ENCODE measurements at places on chromosomes 3 and 15.

DNA sequence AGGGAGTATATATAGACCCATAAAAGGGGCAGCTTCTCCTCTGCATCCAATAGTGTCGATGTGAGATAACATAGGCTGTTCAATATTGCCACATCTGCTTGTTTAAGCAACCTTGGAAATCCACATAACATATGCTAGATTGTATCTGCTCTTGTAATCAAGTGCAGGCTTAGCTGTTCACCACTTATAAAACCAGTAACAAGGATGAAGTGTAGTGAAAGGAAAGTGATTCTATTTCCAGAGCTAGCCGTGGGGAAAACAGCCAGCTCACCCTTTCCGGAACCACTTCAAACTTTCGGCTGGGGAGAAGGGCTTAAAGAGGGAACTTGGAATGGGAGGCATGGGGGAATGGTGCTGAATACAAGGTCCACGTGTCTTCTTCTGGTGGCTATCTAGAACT is 204.0 kb downstream of the TAFA4 start:
- no peak for DNase-seq

GRCh38 chr3:136960838-136961836 is 3.4 kb downstream of the IL20RB start:
- no peak for DNase-seq

DNA sequence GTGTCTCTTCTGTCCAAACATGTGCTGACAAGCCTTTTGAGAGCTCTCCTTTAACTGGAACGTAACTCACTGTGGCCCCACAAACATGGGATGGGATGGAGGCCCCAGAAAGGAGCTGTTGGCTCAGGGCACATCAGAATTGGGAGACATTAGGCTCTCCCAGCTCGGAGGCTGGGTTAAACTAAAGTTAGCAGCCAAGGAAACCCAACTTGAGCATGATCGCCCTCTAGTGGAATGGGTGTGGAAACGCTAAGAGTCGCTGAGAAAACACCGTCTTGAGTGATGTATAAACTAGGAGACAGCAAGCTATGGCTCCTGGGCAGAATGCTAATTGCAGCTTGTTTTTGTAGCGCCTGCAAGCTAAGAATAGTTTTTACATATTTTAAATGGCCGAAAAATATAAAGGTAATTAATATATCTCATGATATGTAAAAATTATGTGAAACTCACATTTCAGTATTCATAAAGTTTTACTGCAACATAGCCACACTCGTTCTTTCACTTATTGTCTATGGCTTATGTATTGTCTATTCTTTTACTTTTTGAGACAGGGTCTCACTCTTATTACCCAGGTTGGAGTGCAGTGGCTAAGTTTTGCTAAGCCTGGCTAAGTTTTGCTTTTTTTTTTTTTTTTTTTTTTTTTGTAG is 138.8 kb upstream of the HACD2 start:
- peak; percentile 5 for DNase-seq

GRCh38 chr15:80606511-80607071 is 88.5 kb upstream of the ABHD17C start:
- no peak for DNase-seq

GRCh38 chr3:63390710-63391230 is 112.7 kb downstream of the SYNPR start:
- no peak for DNase-seq

- no peak for DNase-seq
These were observed 34.2 kb upstream of the SSUH2 start for GRCh38 chr3:8678751-8679150.

GRCh38 chr15:35697549-35698299 is 151.8 kb upstream of the DPH6 start:
- no peak for DNase-seq

GRCh38 chr3:152267831-152268554 is 736 bp upstream of the MBNL1 start:
- DNase-seq, result no peak

- DNase-seq, result no peak
These were observed 516.8 kb upstream of the PROK2 start for GRCh38 chr3:72301779-72302178.

GRCh38 chr3:42887084-42887483 is 11.4 kb upstream of the CYP8B1 start:
- DNase-seq, result no peak

GRCh38 chr3:112411425-112411824 is 78.5 kb downstream of the CD200 start:
- no peak for DNase-seq

- DNase-seq, result no peak
These were observed 152.7 kb downstream of the NFKBIZ start for GRCh38 chr3:102002056-102002455.

DNA sequence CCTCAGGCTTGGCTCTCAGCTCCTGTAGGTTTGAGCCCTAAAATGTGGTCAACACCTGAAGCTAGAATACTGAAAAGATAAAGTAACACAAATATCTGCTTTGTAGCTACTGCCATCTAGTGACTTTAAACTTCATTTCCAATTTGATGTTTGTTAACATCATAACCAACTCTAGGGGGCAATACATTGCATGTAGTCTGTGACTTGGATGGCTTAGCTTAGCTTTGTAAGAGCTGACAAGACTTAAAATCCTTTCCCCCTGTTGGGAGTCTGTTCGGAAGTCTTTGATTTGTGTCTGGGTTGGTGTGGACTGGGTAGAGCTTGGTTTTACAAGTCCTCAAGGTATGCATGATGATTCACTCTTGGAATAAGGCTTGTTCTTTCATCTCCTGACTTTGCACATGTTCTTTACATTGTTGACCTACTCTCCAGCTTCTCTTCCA is 51.7 kb downstream of the SCN11A start:
- DNase-seq, result no peak

GRCh38 chr3:46660543-46661523 is 32.6 kb downstream of the ALS2CL start:
- DNase-seq, result no peak

- DNase-seq, result peak; percentile 49
These were observed 1.3 kb downstream of the DNAH1 start for GRCh38 chr3:52317208-52318000.

DNA sequence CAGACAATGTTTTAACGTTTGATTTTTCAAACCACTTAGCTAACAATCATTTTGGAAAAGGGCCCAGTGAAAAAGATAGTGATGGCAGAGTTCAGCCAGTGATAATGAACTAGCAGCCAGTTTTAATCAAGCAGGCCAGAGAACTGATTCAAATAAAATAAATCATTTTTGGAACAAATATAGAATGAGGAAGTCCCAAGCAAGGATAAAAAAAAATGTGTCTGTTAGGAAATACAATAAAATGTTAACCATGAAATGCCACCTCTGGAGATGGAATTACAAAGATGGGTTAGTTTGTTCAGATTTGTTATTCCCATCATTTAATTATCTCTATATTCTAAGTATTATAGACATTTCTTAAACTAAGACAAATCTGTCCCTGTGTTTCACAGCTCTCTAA is 1.1 kb downstream of the HERC1 start:
- DNase-seq, result no peak

DNA sequence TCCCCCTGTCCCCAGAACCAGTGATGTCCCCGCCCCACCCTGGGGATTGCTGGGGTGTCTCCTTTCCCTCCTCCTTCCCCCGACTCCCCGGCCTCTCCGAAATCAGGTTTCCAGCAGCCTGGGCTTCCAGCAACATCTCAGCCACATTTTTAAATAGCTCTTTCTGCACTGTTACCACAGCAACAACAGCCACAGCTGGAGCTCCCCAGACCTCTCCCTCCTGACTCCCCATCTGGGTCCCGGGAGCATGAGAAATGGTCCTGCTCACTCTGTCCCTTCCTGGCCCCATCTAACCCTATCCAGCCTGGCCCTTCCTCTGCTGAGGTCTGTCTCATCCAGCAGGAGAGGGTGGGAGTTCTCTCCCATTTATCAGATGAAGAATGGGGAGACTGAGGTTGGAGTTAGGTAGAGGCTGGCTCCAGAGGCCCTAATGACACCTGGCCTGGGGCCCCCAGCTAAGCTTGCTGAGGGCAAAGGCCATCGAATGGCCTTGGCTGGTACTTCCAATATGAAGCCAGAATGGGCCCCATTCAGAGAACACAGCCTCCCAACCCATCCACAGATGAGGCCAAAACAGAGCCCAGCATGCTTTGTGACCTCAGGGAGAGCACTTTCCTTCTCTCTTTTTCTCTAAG is 1.5 kb downstream of the CAMK1 start:
- no peak for DNase-seq

DNA sequence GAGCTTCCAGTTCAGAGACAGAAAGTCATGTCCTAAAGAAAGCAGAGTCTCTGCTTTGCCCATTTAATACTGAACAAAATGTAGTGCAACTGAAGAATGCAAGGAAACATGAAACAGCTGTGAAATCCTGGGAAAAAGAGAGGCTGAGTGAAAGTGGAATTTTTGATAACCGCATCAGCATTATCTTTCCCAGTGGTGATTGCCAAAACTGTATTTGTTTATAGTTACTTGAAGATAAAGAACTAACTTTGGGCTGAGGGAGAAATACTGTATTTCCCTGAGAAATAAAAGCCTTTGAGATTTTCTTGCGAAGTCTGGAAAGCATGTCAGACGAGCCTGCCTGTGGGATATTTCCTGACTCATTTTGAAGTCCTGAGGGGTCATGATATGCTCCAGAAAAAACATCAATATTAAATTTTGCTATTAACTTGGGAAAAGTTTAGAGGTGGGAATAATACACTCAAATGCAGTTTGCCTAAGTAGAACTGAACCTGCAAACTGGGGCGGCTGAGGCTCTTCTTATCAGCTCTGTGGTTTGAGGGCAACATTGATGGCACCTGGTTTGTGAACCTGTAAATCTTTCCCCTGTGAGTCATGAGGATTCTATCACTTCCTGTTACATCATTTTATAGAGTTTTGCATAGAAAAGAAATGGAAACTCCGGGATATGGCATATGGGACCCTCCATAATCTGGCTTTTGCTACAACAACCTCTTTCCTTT is 855.3 kb downstream of the MCTP2 start:
- no peak for DNase-seq

GRCh38 chr3:110588906-110589305 is 482.7 kb upstream of the NECTIN3 start:
- no peak for DNase-seq

DNA sequence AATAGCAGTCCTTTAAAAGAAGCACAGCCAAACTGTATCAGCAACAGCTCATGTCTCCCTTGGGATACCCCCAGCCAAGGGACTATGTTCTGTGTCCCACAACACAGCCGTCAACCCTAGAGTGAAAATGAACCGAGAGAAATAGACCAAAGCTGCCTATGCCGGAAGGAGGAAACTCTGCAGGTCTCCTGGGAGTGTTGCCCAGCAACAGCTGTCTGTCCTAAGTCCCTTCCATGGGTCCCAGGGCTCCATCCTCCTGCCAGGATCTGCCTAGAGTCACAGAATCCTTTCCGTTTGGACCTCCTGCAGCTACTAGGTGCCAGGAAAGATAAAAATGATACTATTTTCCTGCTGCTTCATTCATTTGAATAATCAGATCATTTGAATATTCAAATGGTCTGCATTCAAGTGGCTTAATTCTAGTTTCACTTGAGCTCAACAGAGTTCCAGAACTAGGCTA is 53.1 kb downstream of the TRANK1 start:
- DNase-seq, result no peak

- no peak for DNase-seq
These were observed 328.5 kb upstream of the GOLIM4 start for GRCh38 chr3:168424059-168424734.

GRCh38 chr3:34008836-34009809 is 210.7 kb downstream of the PDCD6IP start:
- no peak for DNase-seq

DNA sequence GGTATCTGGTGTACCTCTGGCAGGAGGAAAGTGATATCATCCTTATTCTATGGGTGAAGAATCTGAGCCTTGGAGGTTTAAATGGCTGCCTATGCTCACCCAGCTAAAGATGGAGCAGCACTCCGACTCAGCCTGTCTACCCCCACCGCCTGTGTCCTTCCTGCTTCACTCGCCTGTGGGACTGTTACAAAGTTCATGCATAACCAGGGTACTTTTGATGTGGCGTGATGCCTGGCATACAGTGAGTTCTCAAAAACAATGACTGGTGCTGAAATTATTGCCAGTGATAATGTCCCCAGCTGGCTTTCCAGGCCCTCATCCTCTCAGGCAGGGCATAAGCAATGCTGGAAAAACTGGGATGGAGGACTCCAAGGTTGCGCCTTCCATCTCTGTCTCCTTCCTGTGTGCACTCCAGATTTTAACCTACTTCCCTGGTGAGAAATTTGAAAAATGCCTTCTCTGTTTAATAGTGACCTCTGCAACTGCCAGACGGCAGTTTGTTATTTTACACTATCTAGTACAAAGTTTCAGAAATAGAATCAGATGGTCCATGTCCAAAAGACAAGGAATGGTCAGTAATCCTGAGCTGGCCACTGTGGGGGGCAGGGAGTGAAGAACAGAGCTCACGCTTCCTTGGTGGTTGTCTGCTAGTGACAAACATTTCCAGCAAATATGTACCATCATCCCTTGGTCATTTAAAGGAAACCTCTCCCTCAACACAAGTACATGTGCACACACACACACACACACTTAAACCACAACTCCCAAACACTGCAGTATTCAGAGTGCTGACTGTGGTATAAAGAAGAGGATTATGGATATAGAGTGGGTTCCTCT is 86.5 kb upstream of the NMNAT3 start:
- DNase-seq, result no peak

GRCh38 chr15:84821501-84822021 is 4.4 kb downstream of the ALPK3 start:
- no peak for DNase-seq

DNA sequence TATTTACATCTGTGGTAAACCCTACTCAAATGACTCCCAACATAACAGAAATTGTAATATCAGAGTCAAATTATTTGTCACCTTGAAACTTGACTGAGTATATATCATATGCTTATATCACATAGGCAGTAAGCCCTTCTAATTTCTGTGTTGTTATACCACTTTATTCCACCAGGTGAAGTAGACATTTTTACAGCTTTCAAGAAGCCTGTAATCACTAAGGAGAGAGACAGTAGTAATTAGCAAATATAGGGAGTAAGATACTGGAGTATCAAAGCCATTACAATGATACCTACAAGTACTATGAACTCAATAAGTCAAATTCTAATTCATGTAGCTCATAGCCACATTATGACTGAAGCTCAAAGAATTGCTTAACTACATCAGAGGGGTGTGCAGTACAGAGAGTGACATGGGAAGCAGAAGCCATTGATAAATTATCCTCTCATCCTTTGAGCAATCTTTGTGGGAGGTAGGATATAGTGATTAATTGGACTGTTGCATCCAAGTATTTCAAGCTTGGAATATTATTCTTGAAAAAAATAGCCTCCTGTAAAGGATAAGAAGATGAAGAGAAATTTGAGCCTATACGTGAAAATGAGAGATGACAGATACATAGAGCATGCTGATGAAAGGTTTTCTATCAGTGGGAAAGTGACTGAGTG is 1005.9 kb downstream of the ZPLD1 start:
- no peak for DNase-seq

DNA sequence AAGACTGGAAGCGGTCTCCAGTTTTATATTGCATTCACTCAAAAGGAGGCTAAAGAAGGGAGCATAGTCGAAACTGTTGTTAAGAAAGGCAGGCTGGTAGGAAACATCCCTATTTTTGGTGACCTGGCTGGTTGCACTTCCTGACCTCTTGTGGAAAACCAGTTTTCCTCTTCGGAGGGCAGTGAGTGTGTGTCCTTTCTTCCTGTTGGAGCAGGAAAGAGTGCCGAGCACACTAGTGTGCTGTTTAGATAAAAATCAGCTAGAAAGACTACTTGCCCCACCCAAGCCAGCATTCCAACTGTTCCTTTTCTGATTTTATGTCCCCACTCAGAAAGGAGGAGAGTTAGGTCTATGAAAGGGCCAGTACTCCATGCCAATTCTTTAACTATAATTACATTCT is 65.1 kb upstream of the CCR4 start:
- DNase-seq, result no peak

Data from stimulated activated CD4-positive, alpha-beta T cell treated with anti-CD3 and anti-CD28 coated beads, TNF-alpha, amount 100 ng/mL, for 4 hours (primary cell).